Left ventricle myocardium superior (tissue), 1 donor: ENCODE measurements at places on chromosomes 7 and 10. TPM values are rescaled to one million over a fixed set of nuclear protein-coding genes. Genes with fewer than 3 reads are reported as not detected.

The SPDYE5 gene
- not detected for total RNA-seq

The ANXA8L1 gene
- total RNA-seq = 1.2 TPM

The CYP3A5 gene
- 0.25 TPM for total RNA-seq

The ITPRID1 gene
- total RNA-seq = not detected

The OR9A2 gene
- not detected for total RNA-seq

The SPDYE3 gene
- total RNA-seq = not detected

DNA sequence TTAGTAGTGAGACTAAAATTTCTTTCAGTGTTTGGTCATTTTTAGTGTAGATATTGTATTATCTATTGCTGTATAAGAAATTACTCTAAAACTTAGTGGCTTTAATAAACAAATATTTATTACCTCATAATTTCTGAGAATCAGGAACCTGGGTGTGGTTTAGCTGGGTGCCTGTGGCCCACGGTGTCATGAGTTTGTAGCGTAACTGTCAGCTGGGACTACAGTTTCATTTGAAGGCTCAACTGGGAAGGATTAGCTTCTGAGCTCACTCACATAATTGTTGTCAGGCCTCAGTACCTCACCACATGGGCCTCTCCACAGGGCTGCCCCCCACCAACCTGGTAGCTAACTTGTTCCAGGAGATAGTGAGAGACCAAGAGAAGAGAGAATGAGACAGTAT is 98.5 kb downstream of the SRI start:
- DNase-seq = no peak

GRCh38 chr10:35150308-35150707 is 23.7 kb downstream of the CREM start:
- no peak for DNase-seq

DNA sequence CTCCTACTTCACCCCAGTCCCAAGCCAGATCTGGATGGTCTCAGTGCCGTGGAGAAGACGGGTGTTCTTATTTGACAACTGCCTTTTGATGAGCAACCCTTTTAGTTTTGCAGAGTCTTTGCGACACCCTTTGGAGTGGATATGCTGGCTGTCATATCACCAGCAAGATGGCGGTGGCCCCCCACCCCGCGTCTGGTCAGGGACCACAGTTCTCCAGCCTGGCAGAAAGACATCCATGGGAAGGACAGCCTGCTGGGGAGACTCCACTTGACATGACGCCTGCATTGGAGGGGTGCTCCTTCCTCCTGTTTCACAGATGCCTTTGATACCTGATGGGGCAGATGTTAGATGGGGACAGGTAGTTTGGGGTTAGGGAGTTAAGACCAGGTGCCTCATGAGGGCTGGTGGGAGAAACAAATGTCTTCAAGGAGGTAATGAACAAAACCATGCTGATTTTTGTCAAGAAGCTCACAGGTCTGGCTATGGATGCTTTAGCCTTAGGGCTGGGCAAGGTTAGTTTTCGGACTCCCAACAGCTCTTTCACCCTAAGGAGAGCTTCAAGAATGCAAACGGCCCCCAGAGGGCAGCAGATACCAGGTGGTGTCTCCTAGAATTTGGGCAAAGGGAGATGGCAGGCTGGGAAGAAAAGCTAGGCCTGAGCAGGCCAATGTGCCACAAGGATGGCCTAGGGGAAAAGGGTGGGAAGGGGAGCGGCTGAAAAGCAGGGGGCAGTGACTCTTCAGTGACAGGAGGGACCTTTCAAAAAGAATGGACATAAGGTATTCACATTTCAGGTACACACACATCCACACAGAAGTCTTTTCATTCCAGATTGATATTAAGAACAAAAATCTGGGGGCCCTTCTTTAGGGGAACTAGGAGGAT is 95.2 kb downstream of the CLEC2L start:
- peak; percentile 59 for DNase-seq

DNA sequence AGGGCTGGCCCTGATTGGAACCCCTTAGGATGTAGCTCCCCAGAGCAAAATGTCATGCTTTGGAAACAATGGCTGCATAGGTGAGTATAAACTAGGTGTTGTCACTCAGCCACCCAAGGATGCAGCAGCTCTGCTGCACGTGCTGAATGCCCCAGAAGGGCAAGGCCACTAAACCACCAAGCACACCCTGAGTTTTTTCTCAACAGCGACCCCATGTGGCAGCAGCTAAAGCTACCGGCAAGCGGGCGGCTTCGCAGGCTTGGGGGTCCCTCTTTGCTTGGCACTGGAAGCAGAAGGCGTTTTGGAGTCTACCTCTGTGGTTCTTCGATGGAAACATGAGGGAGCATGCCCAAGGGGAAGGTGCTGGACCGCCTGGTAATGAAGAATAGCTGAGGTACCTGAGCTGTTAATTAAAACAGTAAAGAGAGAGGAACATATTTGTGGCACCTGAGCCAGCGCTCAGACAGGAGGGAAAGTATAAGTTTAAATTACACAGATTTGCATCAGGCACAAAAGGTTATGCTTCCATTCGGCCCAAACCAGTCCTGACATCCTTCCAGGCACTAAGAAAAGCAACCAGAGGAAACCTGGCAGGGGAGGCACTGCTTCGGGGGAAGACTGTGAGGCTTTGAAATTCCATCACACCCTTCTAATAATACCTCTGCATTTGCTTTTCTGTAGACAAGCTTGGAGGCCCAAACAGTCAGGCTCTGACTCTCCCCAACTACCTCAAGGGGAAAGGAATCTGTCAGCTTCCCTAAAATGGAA is 152.1 kb downstream of the GFRA1 start:
- DNase-seq = no peak

- DNase-seq = no peak
These were observed 121.8 kb upstream of the ZNF722 start for GRCh38 chr7:63876707-63877322.

GRCh38 chr10:124709861-124710260 is 34.3 kb downstream of the FAM53B start:
- peak; percentile 78 for DNase-seq

- no peak for DNase-seq
These were observed 76.8 kb downstream of the RALA start for GRCh38 chr7:39700165-39700564.

DNA sequence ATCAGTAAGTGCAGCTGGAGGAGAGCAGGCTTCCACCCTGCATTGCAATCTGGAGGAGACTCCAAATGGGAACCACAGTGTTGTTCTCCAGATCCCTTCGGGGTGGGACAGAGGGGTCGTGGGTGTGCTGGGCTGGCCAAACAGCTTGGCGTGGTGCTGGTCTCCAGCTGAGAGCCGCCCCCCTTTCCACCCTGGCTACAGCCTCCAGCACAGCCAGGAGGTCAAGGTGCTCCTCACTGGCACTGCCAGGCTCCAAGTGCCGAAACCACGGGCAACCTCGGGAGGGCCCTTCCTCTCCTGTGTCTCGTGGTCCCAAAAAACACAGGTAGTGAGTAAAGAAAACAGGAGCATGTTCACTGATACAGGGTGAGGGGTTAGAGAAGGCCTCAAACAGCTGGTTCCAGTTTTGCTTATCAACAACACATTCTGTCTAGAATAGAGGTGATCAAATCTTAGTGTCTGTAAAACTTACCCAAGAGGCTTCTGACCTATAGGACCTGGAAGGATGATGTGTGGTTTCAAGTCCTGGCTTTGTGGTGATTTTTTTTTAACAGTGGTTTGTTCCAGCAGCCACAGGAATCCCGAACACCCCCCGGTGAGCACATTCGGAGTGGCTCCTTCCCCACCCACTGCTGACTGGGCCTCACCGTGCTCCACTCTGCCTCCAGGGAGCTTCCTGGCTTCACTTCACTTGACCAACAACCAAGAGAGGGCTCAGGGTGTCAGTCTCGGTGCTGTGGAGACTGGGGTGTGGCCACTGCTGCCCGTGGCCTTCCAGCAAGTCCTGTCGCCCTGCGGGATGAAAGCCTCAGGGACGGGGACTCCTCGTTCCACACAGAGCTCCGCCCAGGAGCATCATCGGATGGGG is 31.2 kb upstream of the EN2 start:
- DNase-seq = no peak

DNA sequence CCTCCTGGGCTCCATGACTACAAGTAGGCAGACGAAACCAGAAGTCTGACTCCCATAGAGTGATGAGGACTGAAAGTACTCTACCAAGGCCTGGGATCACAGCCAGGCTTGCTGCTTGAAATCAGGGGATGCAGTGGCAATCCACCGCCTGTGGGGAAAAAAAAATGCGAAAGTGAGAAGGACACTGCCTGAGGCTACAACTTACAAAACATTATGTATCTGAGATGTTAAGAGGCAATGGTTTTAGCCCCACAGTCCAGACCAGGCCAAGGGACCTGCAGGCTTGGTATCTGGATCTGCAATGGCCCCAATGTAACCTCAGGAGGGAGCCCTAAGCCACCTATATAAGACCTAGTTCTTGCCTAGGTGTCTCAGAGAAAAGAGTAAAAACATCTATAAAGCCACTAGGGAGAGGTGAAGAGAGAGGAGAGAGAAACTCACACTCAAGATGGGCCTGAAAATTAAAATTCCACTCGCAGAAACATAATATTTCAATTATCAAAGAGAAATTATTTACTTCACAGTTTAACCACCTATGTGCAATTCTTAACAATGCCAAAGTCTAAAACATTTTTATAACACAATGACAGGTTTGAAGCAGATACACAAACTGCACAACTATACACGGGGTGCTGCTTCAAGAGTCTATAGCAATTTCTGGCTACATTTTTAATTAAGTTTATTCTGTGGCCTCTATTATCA is 13.9 kb downstream of the DNAJC1 start:
- DNase-seq = peak; percentile 74

GRCh38 chr7:73770002-73770859 is at the start of gene CLDN3:
TSS of gene CLDN3 (minus strand) at chr7:73770270. CDS start at chr7:73770049, 221 bp downstream.
- DNase-seq = no peak

GRCh38 chr10:90958781-90959180 is 37.9 kb upstream of the ANKRD1 start:
- no peak for DNase-seq

- DNase-seq = no peak
These were observed 76.0 kb downstream of the SPDYE5 start for GRCh38 chr7:75567948-75568595.

DNA sequence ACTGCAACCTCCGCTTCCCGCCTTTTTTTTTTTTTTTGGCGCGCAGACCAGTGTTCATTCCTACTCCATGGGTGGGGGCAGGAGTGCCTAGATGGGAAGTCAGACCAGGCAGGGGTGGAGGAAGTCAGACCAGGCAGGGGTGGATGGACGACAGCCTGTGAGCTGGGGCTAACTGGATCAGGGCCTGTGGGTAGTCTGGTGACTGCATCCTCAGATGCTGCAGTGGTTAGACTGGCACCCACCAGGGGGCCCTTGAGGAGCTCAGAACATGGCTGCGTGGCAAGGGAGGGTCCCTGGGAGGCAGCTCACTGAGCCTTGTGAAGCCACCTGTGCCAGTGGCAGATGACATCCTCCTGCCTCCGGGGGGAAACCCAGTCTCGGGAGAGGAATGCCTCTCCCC is 35.1 kb downstream of the RCC1L start:
- no peak for DNase-seq

DNA sequence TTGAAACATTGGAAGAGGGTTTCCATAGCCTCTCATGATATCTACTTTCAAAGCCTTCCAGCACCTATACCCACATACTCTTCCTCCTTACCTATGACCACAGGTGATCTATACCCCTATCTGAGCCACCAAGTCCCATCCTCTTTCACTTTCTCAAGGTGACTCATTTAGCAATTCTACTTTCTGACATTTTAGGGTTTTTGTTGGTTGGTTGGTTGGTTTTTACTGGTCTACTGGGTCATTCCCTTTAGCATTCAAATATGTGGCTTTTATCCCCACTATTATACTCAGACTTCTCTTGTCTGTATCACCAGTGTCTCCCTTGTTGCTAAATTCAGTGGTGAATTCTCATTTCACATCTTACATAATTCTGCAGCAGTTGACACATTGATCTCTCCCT is 130.4 kb upstream of the STEAP4 start:
- DNase-seq = no peak

DNA sequence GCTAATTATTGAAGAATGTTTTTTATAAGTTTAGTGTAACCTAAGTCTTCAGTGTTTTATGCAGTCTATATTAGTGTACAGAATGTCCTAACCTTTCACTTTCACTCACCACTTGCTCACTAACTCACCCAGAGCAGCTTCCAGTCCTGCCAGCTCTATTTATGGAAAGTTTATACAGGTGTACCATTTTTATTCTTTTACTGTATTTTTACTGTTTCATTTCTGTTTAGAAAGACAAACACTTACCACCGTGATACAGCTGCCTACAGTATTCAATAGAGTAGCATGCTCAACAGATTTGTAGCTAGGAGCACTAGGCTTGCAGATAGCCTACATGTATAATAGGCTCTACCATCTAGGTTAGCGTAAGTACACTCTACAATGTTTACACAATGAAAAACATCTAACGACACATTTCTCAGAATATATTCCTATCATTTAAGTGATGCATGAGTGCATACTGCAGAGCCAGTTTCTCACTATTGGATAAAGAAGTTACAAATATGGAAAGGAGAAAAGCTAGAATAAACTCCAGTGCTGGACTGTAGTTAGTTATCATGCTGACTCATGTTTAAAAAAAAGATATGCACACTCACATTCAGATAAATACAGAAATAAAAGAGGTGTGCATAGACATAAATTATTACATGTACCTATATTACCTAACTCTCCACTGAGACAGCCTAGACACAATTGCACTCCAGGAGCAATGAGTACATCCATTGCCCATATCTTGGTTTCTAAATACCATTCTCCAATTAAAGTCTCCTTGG is 30.4 kb downstream of the STEAP1B start:
- DNase-seq = no peak

DNA sequence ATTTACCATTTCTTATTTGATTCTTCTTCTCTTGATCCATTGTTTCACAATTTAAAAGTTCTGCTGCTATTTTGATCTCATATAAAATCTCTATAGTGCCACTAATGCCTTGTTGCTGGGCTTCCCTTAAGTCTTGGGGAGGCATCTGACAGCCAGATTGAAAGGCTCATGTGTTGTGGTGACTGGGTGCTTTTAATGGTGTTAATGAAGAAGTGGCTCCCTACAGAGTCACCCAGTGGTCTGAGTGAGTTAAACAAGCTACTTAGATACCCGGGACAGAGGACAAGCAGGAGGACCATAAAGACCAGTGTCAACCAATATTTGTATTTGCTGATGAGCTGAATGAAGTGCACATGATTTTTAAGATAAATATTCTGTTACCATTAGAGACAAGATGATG is 176.4 kb upstream of the HABP2 start:
- DNase-seq = no peak
